ENCODE measurements at places on chromosomes 16 and 17. TPM values are rescaled to one million over a fixed set of nuclear protein-coding genes. Genes with fewer than 3 reads are reported as not detected.

Gene CD300C
- not detected for polyA plus RNA-seq

Gene EPX
- not detected for polyA plus RNA-seq

Gene TMEM170A
- polyA plus RNA-seq, result 21.1 TPM

Gene RAMP2
- 41.5 TPM for polyA plus RNA-seq

Gene MMP15
- polyA plus RNA-seq, result 64.8 TPM

Gene TCAP
- 1.3 TPM for polyA plus RNA-seq

Gene ATPAF2
- polyA plus RNA-seq, result 28.3 TPM

Gene SYT17
- polyA plus RNA-seq, result 26.6 TPM

Gene E2F4
- polyA plus RNA-seq, result 194 TPM

Gene CFAP97D1
- polyA plus RNA-seq, result 0.02 TPM

Gene ACAP1
- 11.9 TPM for polyA plus RNA-seq

Gene PTX4
- polyA plus RNA-seq, result not detected

Gene DDX28
- polyA plus RNA-seq, result 30.3 TPM

Gene PRSS22
- 4.0 TPM for polyA plus RNA-seq

Gene HBA1
- polyA plus RNA-seq, result 2.3 TPM

Gene PIRT
- polyA plus RNA-seq, result not detected

Gene TNFSF12
- polyA plus RNA-seq, result 15.8 TPM

Gene KRT25
- polyA plus RNA-seq, result not detected

Gene TRIM65
- polyA plus RNA-seq, result 21.2 TPM

Gene MMP28
- polyA plus RNA-seq, result 0.06 TPM

Gene TP53TG3F
- not detected for polyA plus RNA-seq

Gene BAHCC1
- polyA plus RNA-seq, result 0.26 TPM

Gene MRPS34
- 168 TPM for polyA plus RNA-seq

Gene THOC6
- 111 TPM for polyA plus RNA-seq

Gene GP1BA
- polyA plus RNA-seq, result not detected

Gene LDAF1
- 26.1 TPM for polyA plus RNA-seq

Gene CIBAR2
- polyA plus RNA-seq, result 0.18 TPM

Gene MLYCD
- 3.7 TPM for polyA plus RNA-seq

Gene PAGR1
- polyA plus RNA-seq, result 35.4 TPM

Gene CHST6
- polyA plus RNA-seq, result 18.2 TPM

Gene SCGB1C2
- not detected for polyA plus RNA-seq

Gene TMEM106A
- 3.4 TPM for polyA plus RNA-seq

Gene TBC1D26
- polyA plus RNA-seq, result 1.4 TPM

Gene C17orf100
- 2.6 TPM for polyA plus RNA-seq

Gene RNF43
- 1.5 TPM for polyA plus RNA-seq

Gene TRPV2
- polyA plus RNA-seq, result 1.7 TPM

Gene KRT27
- polyA plus RNA-seq, result not detected

Gene DNAI2
- polyA plus RNA-seq, result 0.24 TPM

Gene USH1G
- polyA plus RNA-seq, result 5.0 TPM

Gene KRTAP4-5
- not detected for polyA plus RNA-seq

Gene CDRT4
- polyA plus RNA-seq, result 5.6 TPM

Gene TP53TG3C
- not detected for polyA plus RNA-seq

Gene CCDC43
- polyA plus RNA-seq, result 4.0 TPM

Gene CLN3
- polyA plus RNA-seq, result 44.3 TPM

Gene PRCD
- 0.77 TPM for polyA plus RNA-seq

Gene TMEM208
- polyA plus RNA-seq, result 93.9 TPM

Gene LRRC37A
- polyA plus RNA-seq, result 1.1 TPM

Gene PRR11
- polyA plus RNA-seq, result 21.0 TPM

Gene TNFRSF13B
- polyA plus RNA-seq, result not detected

Gene COG1
- polyA plus RNA-seq, result 13.7 TPM

Gene PRM2
- polyA plus RNA-seq, result not detected

Gene KRTAP16-1
- not detected for polyA plus RNA-seq

Gene SNTB2
- polyA plus RNA-seq, result 6.0 TPM
